Peyer's patch (tissue), 4 donors: ENCODE measurements at places on chromosomes 12 and 14. TPM values are rescaled to one million over a fixed set of nuclear protein-coding genes. Genes with fewer than 3 reads are reported as not detected.
A peak's percentile ranks its signal among the peaks of the same experiment; 100 is the strongest.

The PLEKHD1 gene
- not detected for total RNA-seq

The CFAP73 gene
- not detected for total RNA-seq

The ATF7 gene
- 32.9 TPM for total RNA-seq

The PRPH gene
- 6.4 TPM for total RNA-seq

DNA sequence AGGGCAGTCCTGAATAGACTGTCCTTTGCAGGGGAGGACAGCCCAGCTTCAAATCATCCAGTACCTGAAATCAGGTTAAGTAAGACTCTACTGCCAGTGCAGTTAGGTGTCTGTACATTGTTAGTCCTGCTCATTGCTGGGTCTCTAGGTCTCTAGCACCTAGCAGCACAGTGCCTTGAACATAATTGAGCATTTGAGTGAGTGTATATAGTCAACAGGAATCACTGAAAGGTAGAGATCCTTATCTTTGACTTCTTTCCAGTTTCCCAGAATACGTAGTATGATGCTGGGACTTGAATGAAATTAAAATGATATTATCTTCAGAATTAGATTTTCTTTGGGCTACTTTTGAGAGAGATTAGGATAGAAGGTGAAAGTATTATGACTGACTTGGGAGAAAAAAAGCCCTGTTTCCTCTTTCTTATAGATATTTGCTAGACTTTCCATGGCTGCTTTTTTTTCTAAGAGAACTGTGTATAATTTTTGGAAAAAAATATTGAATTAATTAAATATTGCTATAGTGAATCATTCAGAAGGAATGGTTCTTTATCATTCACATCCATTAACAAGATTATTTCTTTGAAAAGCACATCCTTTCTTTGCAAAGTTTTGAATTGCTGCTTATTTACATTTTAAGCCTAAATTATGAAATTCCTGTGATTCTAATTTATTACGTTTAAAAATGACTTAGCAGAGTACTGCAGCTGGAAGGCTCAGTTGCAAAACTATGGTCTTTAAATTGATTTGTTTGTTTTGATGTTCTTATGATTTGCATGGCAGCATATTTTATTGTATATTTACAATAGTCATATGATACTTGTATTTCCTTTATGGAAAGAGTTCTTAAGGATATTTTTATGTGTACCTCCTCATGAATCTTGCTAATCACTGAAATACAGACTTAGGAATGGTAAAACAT lies 51.6 kb downstream of the PPP4R4 start:
- no peak for DNase-seq
- no peaks in the 10 kb centered on the region for H3K4me1 ChIP-seq
- no peak overlapping the region for H3K4me3 ChIP-seq
- no peaks in the 10 kb centered on the region for H3K27me3 ChIP-seq
- H3K36me3 ChIP-seq = no peaks in the 10 kb centered on the region
- H3K27ac ChIP-seq = no peak overlapping the region

- H3K36me3 ChIP-seq = no peaks in the 10 kb centered on the region
- no peaks in the 10 kb centered on the region for H3K27me3 ChIP-seq
- no peak for DNase-seq
Measured at GRCh38 chr12:41709012-41709411, 435.7 kb downstream of the GXYLT1 start.

GRCh38 chr12:88946372-88946997 lies 366.2 kb upstream of the KITLG start:
- DNase-seq = no peak
- no peaks in the 10 kb centered on the region for H3K27me3 ChIP-seq

DNA sequence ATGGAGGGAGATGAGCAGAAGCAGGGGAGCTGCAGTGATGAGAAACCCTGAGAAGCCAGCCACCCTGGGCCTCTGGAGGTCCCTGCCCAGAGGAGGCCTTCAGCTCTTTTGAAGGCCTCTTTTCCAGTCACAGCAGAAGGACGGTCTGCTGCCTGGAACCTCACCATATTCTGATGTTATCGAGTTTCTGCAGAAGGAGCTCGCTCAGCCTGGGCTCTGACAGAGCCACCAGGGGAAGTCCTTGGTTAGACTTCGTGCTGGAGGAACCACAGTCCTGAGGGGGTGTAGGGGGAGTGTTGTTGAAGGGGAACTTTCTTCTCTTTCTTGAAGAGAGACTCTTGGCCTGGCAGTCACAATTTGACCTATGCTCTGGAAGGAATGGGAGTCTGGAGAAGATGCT lies 25.1 kb upstream of the BATF start:
- H3K36me3 ChIP-seq = no peaks in the 10 kb centered on the region
- no peak for DNase-seq

GRCh38 chr12:68465227-68465626 lies 133.1 kb upstream of the MDM1 start:
- no peaks in the 10 kb centered on the region for H3K27me3 ChIP-seq
- H3K4me1 ChIP-seq = no peaks in the 10 kb centered on the region
- no peak overlapping the region for H3K27ac ChIP-seq
- no peak for DNase-seq

GRCh38 chr14:44420226-44420625 lies 86.9 kb downstream of the FSCB start:
- no peaks in the 10 kb centered on the region for H3K27me3 ChIP-seq
- no peaks in the 10 kb centered on the region for H3K4me1 ChIP-seq
- no peak for DNase-seq
- H3K27ac ChIP-seq = no peak overlapping the region
- no peak overlapping the region for H3K4me3 ChIP-seq

GRCh38 chr12:104272938-104273337 lies 30.6 kb upstream of the EID3 start:
- H3K36me3 ChIP-seq = no peaks in the 10 kb centered on the region
- H3K27me3 ChIP-seq = no peaks in the 10 kb centered on the region
- H3K27ac ChIP-seq = no peak overlapping the region
- no peak for DNase-seq

GRCh38 chr12:72535212-72535990 lies 263.2 kb downstream of the TRHDE start:
- no peaks in the 10 kb centered on the region for H3K27me3 ChIP-seq
- H3K36me3 ChIP-seq = no peaks in the 10 kb centered on the region
- no peak overlapping the region for H3K27ac ChIP-seq
- H3K4me1 ChIP-seq = no peaks in the 10 kb centered on the region

DNA sequence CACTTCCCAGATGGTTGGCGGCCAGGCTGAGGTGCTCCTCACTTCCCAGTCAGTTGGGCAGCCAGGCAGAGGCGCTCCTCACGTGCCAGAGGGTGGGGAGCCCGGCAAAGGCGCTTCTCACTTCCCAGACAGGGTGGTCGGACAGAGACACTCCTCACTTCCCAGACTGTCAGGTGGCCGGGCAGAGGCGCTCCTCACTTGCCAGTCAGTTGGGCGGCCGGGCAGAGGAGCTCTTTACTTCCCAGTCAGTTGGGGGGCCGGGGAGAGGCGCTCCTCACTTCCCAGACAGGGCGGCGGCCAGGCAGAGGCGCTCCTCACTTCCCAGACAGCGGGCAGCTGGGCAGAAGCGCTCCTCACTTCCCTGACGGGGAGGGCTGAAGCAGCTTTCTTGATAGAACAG lies 143.0 kb upstream of the ARID2 start:
- no peaks in the 10 kb centered on the region for H3K27me3 ChIP-seq
- peaks cover 4% of the 10 kb centered on the region for H3K4me1 ChIP-seq
- no peak for DNase-seq
- peak overlapping the region; percentile 6 for H3K4me3 ChIP-seq
- H3K27ac ChIP-seq = no peak overlapping the region

DNA sequence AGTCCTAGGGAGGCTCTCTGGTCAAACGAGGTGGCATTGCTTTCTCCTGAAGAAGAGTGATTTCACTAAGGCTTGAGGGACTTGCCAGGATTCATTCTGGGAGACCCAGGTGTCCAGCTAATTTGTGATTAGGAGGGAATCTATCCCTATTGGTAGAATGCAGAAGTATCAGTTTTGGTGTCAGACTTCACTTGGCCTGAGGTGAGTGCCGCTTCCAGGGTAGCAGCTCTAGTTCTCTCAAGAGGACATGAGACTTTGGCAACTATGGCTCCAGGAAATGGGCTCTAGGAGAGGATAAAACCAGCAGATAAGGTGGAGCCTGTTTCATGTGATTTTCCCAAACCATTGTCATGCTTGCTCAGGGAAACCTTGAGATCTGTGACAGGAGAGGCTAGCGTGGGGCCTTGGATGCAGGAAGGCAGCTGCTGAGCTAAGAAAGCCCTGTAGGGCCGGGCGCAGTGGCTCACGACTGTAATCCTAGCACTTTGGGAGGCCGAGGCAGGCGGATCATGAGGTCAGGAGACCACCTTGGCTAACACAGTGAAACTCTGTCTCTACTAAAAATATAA lies 11.6 kb upstream of the TMEM117 start:
- no peaks in the 10 kb centered on the region for H3K27me3 ChIP-seq
- no peaks in the 10 kb centered on the region for H3K36me3 ChIP-seq
- DNase-seq = no peak
- H3K4me1 ChIP-seq = no peaks in the 10 kb centered on the region
- H3K27ac ChIP-seq = no peak overlapping the region
- H3K4me3 ChIP-seq = no peak overlapping the region

GRCh38 chr12:127125607-127126259 lies 1141.2 kb upstream of the TMEM132C start:
- DNase-seq = no peak
- no peak overlapping the region for H3K27ac ChIP-seq
- H3K4me3 ChIP-seq = no peak overlapping the region
- no peaks in the 10 kb centered on the region for H3K4me1 ChIP-seq
- no peaks in the 10 kb centered on the region for H3K27me3 ChIP-seq
